ENCODE measurements at places on chromosomes 4 and X. TPM values are rescaled to one million over a fixed set of nuclear protein-coding genes. Genes with fewer than 3 reads are reported as not detected.
A peak's percentile ranks its signal among the peaks of the same experiment; 100 is the strongest.

The APOO gene
- 29.3 TPM for total RNA-seq

The PALLD gene
- total RNA-seq = 165 TPM

The TMSB15B gene
- not detected for total RNA-seq

The DGKK gene
- total RNA-seq = not detected

The ELMOD2 gene
- 11.5 TPM for total RNA-seq

The STEEP1 gene
- 38.0 TPM for total RNA-seq

GRCh38 chr4:152935143-152935542, 980 bp upstream of the FHDC1 start:
- H3K4me3 ChIP-seq = no peak overlapping the region
- peaks cover 46% of the 10 kb centered on the region for H3K27me3 ChIP-seq
- H3K4me1 ChIP-seq = peaks cover 18% of the 10 kb centered on the region
- no peak overlapping the region for H3K27ac ChIP-seq
- no peaks in the 10 kb centered on the region for H3K36me3 ChIP-seq

DNA sequence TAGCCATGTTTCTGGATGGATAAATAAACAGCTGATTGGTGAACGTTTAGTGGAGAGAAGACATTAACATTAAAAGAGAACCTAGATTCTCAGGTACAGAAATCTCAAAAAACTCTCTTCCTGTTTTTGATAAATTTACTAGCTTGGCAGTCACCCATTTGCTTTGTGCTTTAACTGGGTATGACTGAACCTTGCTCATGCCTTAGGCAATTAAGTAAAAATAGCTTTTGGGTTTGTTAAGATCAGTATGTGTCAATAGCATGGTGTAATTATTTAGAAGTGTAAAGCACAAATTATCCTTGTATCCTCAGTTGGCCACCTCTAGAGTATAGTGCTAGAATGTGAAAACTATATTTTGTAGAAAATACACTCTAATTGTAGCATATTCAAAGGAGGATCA, 200.0 kb downstream of the CFAP299 start:
- H3K27ac ChIP-seq = no peak overlapping the region
- DNase-seq = no peak
- H3K4me3 ChIP-seq = no peak overlapping the region
- no peaks in the 10 kb centered on the region for H3K36me3 ChIP-seq
- no peaks in the 10 kb centered on the region for H3K4me1 ChIP-seq

DNA sequence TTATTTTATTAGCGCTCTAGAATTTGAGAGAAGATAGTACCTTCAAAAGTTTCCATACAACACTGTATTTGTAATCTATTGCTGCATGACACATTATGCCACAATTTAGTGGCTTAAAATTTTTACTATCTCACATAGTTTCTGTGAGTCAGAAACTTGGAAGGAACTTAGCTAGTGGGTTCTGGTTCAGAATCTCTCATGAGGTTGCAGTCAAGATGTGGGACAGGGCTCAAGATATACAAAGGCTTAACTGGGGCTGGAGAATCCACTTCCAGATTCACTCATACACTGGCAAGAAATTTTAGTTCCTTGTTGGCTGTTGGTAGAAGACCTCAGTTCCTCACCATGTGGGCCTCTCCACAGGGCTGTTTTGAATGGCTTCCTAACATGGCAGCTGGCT, 11.5 kb upstream of the C4orf54 start:
- no peak for DNase-seq
- H3K27me3 ChIP-seq = no peaks in the 10 kb centered on the region
- no peak overlapping the region for H3K4me3 ChIP-seq
- H3K36me3 ChIP-seq = no peaks in the 10 kb centered on the region

DNA sequence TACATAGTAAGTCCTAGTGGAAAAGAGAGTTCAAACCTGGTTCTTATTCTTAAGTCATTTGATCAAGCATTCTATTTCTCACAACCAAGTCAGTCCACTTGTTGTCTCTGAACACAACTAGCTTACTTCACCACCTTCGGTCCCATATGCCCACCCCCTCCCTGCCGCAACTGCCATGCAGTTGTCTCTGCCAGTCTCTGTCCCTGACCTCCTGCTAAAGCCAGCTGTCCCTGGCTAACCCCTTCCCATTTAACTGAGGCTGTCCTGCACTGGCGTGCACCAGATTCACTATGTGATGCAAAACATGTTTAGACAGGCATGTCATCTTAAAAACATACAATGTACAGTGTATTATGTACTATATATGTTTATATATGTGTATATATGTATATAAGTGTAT, 12.7 kb downstream of the FRAS1 start:
- DNase-seq = peak; percentile 12
- H3K4me1 ChIP-seq = peaks cover 13% of the 10 kb centered on the region
- no peaks in the 10 kb centered on the region for H3K36me3 ChIP-seq
- H3K27ac ChIP-seq = no peak overlapping the region
- no peak overlapping the region for H3K4me3 ChIP-seq
- no peaks in the 10 kb centered on the region for H3K27me3 ChIP-seq

DNA sequence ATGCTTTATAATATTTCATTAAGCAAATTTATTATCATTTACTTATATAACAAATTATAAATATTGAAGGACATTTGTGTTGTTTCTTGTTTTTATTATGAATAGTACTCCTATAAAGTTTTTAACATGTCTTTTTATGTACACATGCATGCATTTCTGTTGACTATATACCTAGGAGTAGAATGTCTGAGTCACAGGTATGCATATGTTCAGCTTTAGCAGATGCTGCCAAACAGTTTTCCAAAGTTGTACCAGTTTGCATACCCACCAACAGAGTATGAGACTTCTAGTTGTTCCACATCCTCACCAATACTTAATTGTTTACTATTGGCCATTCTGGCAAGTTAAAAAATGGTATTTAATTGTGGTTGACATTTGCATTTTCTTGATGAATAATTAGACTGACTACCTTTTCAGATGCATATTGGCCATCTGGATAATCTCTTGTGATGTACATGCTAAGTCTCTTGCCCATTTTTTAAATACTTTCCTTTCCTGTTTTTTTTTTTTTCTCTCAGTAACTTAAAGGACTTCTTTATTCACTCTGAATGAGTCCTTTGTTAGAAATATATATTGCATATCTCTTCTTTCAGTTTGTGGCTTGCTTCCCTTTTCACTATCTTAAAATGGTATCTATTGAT, 132.2 kb upstream of the TRIM2 start:
- H3K27ac ChIP-seq = no peak overlapping the region
- H3K27me3 ChIP-seq = no peaks in the 10 kb centered on the region
- no peak for DNase-seq
- H3K4me3 ChIP-seq = no peak overlapping the region
- no peaks in the 10 kb centered on the region for H3K36me3 ChIP-seq

DNA sequence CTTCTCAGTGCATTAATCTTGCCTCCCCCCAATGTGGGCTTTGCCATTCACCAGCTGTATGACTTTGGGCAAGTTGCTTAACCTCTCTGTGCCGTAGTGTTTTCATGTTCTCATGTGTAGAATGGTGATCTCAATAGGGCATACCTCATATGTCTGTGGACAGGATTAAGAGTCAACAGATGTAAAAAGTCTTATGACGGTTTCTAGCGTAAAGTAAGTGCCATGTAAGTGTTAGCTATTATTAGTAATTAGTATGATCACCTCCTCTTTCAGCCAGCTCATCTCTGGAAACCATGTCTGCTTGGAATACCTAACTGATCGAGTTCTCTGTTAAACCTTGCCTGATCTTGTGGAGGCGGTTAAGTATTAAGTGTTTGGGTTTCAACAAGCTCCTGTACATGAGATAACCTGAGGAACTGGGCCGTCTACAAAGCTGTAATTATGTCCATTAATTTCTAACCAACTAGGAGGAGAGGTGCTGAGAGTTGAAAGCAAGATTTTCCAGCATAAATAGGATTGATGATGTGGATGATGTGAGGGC, 66.3 kb downstream of the TSC22D3 start:
- no peaks in the 10 kb centered on the region for H3K36me3 ChIP-seq
- DNase-seq = no peak
- H3K27ac ChIP-seq = no peak overlapping the region
- no peak overlapping the region for H3K4me3 ChIP-seq

DNA sequence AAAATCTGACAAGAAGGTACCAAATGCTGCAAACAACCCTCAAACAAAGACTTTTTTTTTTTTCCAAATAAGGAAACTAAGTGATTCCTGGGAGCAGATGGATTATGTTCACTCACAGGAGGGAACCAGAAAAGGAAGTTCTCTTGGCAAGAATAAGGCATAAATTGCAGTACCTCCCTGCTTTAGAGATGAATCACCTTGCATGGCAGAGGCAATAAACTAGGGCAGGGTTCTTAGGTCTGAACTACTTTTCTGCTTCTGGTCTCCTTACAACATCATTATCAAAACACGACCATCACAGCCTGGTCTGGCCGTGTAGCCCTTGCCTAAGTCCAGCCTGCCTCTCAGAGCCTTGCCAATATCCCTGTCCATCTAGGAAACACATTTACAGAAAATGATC, 6.3 kb downstream of the TMEM31 start:
- H3K36me3 ChIP-seq = no peaks in the 10 kb centered on the region
- no peak overlapping the region for H3K27ac ChIP-seq
- H3K4me1 ChIP-seq = no peaks in the 10 kb centered on the region
- no peaks in the 10 kb centered on the region for H3K27me3 ChIP-seq

- no peak overlapping the region for H3K4me3 ChIP-seq
- no peaks in the 10 kb centered on the region for H3K27me3 ChIP-seq
- H3K36me3 ChIP-seq = no peaks in the 10 kb centered on the region
- DNase-seq = no peak
- no peak overlapping the region for H3K27ac ChIP-seq
Observed at GRCh38 chrX:155326610-155327009, 7.8 kb downstream of the CLIC2 start.

- peaks cover 11% of the 10 kb centered on the region for H3K4me1 ChIP-seq
- no peaks in the 10 kb centered on the region for H3K36me3 ChIP-seq
- H3K4me3 ChIP-seq = no peak overlapping the region
- DNase-seq = no peak
- H3K27me3 ChIP-seq = peaks cover 19% of the 10 kb centered on the region
- peak overlapping the region; percentile 85 for H3K27ac ChIP-seq
Observed at GRCh38 chrX:40177489-40177888, 79.7 kb upstream of the BCOR start.

- H3K27me3 ChIP-seq = no peaks in the 10 kb centered on the region
- H3K4me1 ChIP-seq = no peaks in the 10 kb centered on the region
- H3K4me3 ChIP-seq = no peak overlapping the region
- DNase-seq = no peak
- H3K27ac ChIP-seq = no peak overlapping the region
Observed at GRCh38 chr4:74675673-74676279, 118.5 kb downstream of the BTC start.

GRCh38 chr4:76605099-76605563, 170.1 kb downstream of the SHROOM3 start:
- no peak overlapping the region for H3K4me3 ChIP-seq
- H3K27ac ChIP-seq = no peak overlapping the region
- no peak for DNase-seq
- H3K36me3 ChIP-seq = no peaks in the 10 kb centered on the region

GRCh38 chrX:2894885-2895292, 34.2 kb downstream of the ARSD start:
- H3K4me1 ChIP-seq = no peaks in the 10 kb centered on the region
- H3K4me3 ChIP-seq = no peak overlapping the region
- no peak overlapping the region for H3K27ac ChIP-seq
- H3K36me3 ChIP-seq = no peaks in the 10 kb centered on the region

GRCh38 chrX:22117633-22118032, 85.5 kb downstream of the PHEX start:
- no peak for DNase-seq
- no peaks in the 10 kb centered on the region for H3K4me1 ChIP-seq
- H3K36me3 ChIP-seq = no peaks in the 10 kb centered on the region

GRCh38 chr4:80423553-80424224, 88.2 kb downstream of the CFAP299 start:
- H3K27me3 ChIP-seq = no peaks in the 10 kb centered on the region
- H3K27ac ChIP-seq = no peak overlapping the region
- no peak overlapping the region for H3K4me3 ChIP-seq
- H3K4me1 ChIP-seq = no peaks in the 10 kb centered on the region

- no peaks in the 10 kb centered on the region for H3K27me3 ChIP-seq
- H3K4me3 ChIP-seq = no peak overlapping the region
- H3K36me3 ChIP-seq = no peaks in the 10 kb centered on the region
- no peak overlapping the region for H3K27ac ChIP-seq
- no peaks in the 10 kb centered on the region for H3K4me1 ChIP-seq
- DNase-seq = no peak
Observed at GRCh38 chr4:170990989-170991589, 822.1 kb upstream of the GALNTL6 start.

Data from gastrocnemius medialis (tissue), 4 donors.